ENCODE measurements at places on chromosomes 11 and 22. TPM values are rescaled to one million over a fixed set of nuclear protein-coding genes. Genes with fewer than 3 reads are reported as not detected.

GRCh38 chr11:870418-870817 is 27.8 kb downstream of the TSPAN4 start:
- DNase-seq, result no peak

DNA sequence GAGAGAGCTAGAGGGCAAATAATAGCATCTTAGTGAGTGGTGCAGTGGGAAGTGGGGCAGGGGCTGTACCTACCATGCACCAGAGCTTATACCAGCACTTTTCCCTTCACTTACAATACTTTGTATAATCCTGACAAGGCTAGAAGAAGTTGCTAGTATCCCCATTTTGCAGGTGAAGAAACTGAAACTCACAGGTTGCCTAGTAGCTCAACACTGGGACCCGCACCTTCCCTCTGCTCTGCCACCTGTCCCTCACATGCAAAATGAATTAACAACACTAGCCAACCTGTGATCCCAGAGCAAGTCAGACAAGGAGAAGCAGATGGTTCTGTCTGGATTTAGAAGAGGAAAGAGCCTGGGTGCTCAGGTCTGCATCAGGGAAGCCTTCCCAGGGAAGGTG is 510.4 kb downstream of the BUD13 start:
- no peak for DNase-seq

DNA sequence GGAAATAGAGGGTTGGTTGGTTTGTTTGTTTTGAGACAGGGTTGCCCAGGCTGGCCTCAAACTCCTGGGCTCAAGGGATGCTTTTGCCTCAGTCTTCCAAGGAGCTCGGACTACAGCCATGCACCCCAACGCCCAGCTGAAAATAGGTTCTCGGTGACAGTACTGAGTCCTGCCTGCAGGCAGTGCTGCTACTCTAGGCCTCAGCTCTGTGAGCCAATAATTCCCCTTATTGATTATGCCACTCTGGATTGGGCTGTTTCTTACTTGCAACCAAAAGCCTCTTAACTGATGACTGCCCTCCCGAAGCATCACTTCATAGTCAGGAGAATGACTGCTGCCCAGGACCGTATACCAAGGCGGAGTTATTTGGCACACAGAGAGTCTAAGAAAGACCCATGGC is 1.2 kb upstream of the C11orf16 start:
- no peak for DNase-seq

GRCh38 chr11:126053415-126054286 is 9.0 kb downstream of the CDON start:
- no peak for DNase-seq

DNA sequence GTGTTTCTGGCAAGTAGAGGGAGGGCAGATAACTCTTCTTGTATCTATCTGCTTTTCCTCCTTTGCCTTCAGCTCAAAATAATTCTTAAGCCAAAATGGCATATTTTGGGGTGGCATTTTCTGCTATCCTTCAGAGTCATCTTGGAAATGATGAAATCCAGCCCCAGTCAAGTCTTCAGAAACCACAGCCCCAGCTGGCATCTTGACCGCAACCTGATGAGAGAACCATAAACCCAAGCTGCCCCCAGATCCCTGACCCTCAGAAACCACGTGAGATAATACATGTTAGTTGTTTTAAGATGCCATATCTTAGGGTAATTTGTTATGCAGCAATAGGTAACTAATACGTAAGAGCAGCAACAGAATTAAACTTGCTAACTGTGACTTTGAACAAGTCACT is 15.1 kb upstream of the PAMR1 start:
- no peak for DNase-seq

DNA sequence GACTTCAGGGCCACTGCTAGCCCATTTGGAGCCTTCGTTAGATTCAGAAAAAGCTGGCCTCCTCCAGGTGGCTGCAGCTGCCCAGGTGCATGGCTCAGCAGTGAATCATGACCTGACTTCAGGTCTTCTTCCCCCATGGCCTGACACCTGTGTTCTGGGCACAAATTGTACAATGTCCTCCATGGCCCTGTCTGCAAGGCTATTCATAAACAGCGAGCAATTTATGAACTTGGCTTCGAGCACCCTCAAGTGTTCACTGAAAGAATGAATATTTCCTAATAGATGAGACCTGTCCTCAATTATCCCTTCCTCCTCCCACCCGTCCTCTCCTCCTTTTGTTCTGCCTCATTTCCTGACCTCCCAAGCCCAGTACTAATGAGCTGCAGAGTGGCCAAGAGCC is 12.2 kb upstream of the VPS37C start:
- no peak for DNase-seq

DNA sequence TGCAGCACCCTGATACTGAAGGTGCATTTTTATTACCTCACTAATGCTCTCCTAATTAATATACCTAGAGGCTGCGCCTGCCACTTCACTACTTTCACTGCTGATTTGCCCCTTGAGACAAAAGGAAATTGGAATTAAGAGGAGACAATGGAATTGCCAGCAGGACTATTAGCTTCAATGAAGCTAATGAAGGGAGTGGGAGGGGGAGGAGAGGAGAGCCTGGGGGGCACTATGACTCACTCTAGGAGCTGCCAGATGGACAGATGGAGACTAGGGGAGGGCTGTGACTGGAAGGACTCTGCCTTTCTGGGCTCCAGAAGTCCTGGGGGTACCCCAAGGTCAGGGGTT is 102.8 kb upstream of the DRD2 start:
- DNase-seq, result no peak

DNA sequence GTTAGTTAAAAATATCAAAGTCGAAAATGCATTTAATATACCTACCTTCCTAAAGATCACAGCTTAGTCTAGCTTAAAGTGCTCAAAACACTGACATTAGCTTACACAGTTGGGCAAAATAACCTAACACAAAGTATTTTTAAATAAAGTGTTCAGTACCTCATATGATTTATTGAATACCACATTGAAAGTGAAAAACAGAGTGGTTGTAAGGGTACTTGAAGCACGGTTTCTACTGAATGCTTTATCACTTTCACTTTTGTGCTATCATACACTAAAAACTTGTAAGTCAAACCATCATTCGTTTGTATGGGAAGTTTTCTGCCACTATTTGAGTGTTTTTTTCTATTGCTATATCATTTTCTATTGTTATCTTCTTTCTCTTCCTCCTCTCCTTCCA is 36.6 kb downstream of the ZBTB44 start:
- DNase-seq, result no peak

DNA sequence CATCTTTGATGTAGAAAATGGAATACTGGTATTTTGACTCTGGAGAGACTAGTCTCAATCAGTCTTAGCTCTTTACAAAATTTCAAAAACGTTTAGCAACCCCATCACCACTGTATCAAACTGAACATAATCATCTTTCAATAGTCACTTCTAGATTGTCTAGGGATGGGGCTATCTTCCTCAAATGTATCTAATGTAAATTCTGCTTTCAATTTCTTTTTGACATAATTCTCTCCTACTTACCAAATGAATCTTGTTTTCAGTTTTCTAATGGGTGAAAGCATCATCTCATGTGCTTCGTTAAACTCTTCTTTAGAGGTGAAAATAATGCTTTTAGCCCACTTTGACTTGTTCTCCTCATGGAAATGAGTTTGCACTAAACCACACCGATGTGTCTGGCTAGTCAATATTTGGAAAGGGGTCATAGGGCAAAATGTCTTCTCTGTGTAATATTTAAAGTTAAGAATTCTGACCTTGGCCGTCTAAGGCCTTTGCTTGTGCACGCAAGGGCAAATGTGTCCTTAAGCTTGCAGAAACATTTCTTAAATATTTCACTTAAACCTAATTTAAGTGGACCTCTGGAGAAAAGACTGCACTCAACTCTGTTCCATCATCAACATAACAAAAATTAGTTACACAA is 5.2 kb downstream of the SIK3 start:
- no peak for DNase-seq

DNA sequence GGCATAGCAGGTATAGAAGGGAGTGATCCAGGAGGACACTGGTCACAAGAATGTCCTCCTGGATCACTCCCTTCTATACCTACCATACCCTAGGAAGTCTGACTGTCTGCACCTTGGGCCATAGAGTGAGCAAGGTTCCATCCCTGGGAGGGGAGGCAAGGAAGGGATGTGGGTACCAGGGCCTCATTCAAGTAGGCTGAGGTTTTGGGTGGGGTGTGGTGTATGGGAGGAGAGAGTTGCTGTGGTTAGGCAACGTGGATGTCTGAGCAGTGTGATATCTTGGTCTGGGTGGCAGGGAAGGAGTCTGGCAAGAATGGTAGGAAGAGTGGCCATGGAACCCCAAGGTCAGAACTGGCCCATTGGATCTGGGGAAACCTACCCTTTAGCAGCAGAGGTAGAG is 13.2 kb downstream of the PPFIBP2 start:
- DNase-seq, result no peak

DNA sequence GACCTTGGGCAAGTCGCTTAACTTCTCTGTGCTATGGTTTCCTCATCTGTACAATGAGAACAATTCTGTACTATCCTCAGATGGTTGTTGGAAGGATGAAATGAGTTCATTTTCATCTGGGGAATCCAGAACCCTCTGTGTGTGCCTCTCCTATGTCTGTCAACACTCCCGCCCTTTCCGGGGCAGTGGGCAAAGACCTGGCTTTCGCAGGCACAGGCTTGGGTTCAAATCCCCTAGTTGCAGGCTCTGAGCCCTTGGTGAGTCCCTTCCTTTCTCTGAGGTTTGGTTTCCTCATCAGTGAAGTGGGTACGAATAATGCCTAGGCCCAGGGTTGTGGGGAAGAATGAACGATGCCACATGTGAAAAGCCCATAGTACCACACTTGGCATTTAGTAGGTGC is 6.0 kb downstream of the PNPLA5 start:
- no peak for DNase-seq

- no peak for DNase-seq
Measured at GRCh38 chr11:117535201-117535849, 207.7 kb downstream of the CEP164 start.

- DNase-seq, result no peak
Measured at GRCh38 chr11:13415201-13415600, 47.8 kb downstream of the BTBD10 start.

CCDC87 gene
- 0.68 TPM for total RNA-seq

TMEM86A gene
- 8.3 TPM for total RNA-seq

THYN1 gene
- 44.2 TPM for total RNA-seq

SLC25A45 gene
- total RNA-seq, result 26.7 TPM

TCN1 gene
- total RNA-seq, result not detected

FJX1 gene
- 19.2 TPM for total RNA-seq

All from thoracic aorta (tissue), 2 donors.